ENCODE measurements at places on chromosomes 6 and 20.

GRCh38 chr6:88725111-88725975, 238.1 kb downstream of the RNGTT start:
- DNase-seq, result peak; percentile 38

DNA sequence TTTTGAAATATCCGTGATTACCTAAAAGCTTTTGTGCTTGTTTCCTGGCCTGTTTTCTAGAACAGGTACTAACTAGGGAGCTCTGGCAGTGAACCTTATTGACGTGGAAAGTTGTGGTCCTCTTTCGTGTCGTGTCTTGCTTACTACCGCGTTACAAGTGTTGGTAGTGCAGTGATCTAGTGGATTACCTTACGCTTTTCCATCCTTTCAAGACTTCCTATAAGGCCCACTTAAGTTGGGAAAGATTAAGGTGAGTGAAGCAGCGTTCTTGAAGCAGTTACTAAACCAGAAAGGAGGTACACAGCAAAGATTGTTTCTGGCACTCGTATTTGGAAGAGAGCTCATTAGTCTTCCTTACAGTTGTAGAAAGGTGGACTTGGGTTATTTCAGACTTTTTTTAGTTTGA, 1.9 kb downstream of the PNRC1 start:
- no peak for DNase-seq

DNA sequence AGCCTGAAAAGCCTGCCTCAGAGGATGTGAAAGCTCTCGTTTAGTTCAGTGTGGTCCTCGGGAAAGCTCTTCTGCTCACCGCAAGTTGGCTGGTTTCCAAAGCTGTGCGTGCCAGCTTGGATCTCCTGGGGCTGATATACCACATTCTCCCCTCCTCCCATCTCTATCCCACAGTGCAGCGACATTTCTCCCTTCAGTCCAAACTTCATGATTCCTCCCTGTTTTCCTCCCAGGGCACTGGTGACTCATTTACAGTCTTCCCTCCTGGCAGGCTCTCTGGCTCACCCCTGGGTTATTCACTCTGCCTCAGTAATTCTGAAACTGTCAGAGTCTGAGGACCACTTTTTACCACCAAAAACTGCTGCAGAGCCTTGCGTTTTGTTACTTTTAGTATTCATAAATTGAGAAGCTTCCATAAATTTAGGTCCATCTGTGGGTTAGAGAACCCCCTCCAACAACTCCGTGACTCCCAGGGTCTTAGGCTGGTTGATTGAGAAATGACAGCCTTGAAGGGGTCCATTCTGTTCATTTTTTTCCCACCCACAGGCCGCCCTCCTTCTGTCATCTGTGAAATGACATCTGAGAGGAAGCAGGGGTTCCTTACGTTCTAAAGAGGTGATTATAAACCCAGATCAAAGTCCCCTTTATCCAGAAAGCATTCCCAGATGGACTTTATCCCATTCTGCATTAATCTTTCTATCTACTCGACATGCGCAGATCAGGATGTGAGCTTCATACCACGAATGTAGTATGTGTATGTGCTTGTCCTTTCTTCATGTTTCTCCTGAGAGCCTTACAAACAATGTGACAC, 6.1 kb downstream of the TRIM10 start:
- DNase-seq, result no peak

- DNase-seq, result no peak
These were observed 649 bp upstream of the LRRC73 start for GRCh38 chr6:43510827-43511163.

- no peak for DNase-seq
These were observed 167.4 kb upstream of the THBS2 start for GRCh38 chr6:169420912-169421543.

DNA sequence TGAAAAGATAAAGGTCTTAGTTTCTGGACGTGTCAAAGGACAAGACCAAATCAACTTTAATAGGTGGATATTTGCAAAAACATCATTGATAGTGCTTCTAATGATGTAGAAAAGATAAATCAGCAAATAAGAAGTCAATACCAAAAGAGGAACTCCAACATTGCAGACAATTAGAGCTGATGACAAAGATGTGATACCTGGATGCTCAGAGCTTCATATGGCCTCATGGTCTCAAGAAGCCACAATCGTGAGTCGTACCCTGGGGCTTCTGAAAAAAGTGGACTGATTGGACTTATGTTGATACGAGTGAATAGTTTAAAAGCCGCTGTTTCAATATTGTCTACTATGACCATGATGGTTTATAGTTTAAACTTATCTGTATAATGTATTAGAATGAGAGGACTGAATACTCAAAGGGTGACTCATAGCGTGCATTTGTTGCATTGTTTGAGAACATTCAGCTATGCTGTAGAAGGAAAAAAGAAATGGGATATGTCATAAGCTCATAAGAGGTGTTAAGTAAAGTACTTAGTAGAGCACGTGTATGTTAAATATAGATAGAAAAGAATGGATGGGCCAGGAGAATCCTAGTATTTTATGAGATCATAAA, 54.6 kb upstream of the RIPOR2 start:
- DNase-seq, result no peak

- no peak for DNase-seq
These were observed 85.6 kb downstream of the BFSP1 start for GRCh38 chr20:17445543-17445942.

- no peak for DNase-seq
These were observed 82.5 kb upstream of the PTPN1 start for GRCh38 chr20:50427719-50428083.

DNA sequence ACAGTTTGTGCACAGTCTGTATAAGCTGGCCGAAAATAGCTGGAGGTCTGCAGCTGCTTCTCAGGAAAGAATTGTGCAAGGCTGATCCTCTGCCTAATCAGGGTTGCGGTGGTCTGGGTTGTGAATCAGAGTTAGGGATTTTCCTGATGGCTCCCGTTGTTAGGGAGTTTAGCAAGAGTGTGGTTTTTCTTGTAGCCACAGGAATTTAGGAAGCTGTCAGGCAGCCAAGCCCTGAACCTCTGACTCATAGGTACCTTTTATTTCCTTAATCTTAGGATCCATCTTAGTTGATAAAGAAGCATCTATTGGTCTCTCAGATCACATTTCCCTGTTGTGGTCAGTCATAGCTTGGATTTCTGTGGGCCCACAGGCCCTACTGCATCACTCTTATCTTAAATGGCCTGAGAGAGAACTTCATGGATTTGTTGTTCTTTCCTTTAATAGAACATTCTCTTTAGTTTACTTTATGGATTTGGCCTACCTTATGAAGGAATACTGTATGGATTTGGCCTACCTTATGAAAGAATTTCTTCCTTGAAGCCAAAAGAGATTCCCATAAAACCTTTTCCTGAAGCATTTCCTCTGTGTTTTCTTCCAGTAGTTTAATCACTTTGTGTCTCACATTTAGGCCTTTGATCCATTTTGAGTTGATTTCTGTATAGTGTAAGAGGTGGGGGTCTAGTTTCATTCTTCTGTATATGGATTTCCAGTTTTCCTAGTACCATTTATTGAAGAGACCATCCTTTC, 10.3 kb downstream of the KIF25 start:
- no peak for DNase-seq

DNA sequence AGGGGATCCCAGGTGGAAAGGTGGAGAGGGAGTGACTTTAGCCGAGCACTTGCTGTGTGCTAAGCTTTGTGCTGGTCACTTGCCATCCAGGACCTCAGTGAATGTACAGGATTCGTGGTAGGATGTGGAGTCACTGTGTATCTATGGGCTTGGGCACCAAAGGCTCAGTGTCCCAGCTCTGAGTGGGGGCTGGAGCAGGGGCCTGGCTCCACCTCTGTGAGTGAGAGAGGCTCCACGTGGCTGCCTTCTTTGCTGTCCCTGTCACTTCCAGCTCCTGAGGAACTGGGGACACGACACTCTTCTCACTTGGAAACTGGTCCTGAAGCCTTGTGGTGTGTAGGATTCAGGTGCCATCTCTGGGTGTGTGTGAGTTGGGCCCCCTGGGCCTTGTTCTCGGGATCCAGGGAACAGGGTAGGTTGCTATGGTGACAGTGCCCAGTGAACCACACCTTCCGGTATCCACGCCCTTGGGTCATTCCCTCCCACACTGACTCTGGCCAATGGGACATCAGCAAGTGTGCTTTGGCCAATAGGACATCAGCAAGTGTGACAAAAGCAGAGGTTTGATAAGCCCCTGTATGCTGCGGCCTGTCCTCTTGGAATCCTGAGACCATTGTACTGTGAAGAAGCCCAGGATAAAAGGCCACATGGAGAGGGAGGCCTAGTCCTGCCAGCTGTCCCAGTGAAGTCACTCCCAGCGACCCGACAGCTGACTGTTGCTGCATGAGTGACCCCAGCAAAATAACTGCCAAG, 87.7 kb downstream of the CDH22 start:
- peak; percentile 69 for DNase-seq

GRCh38 chr20:58511861-58512260, 3.3 kb downstream of the APCDD1L start:
- DNase-seq, result no peak

DNA sequence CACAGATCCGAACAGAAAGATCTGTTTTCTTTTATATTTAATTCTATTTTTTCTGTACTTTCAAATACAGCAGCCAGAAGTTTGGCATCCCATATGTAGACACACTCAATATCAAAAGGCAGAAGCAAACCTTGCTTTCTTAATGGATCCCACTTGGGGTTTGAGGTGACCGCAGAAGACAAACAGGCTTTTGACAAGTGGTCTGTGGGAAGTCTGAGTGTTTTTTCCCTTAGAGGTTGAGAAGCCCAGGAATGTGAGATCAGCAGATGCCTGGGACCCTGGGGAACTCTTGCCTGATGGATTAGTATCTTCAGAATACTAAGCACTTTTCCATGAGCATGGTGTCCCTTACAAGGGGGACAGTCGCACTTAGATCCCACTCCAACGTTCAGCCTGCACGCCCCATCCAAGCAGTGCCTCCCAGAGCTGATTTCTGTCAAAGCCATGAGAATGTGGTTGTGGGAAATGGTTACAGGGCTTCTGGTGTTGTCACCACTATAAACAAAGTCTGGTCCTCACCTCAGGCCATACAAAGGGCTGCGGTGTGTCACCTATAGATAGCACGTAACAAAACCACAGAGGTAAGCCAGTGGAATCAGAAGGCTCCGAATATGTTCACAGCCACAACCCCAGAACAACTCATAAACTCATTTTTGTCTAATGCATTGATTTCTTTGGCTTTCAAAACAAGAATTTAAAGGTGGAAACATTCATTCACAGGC, 12.7 kb downstream of the IL17F start:
- DNase-seq, result no peak

DNA sequence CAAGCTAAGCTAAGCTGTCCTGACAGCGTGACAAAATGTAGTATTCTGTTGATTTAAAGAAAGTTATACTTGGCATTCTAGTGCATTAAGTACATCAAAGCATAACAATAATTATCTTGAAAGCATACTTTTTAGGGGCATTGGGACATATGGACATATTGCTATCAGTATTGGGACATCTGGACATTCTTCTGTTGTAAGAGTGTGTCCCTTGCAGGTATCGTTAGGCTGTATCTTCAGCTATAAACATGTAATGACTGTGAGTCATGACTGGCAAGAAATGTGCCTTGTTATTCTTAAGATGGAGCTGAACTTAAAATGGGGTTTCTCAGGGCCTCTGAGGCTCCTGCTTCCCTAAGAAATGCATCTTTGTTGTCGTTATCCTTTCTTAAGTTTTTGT, 74.3 kb downstream of the ADGB start:
- no peak for DNase-seq

DNA sequence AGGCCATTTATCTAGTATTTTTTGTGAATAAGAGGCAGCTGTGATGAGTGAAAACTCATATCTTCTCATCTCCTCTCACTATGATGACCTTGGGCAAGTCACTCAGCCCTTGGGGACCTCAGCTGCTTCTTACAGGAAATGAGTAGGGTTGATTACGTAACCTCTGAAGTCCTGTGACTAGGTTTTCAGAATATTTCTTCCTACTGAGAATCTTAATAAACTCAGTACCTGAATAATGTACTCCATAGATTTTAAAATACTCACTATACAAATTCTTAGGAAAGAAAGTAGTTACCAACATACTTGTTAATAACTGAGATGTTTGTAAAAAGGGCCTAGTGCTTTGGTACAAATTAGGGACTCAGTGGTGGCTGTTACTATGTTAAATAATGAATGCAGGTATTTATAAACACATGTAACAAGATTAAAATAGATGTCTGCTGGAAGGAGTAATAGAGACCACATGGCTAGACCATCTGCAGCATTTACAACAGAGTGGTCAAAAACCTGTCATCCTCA, 60.9 kb downstream of the RPRD1B start:
- DNase-seq, result no peak

DNA sequence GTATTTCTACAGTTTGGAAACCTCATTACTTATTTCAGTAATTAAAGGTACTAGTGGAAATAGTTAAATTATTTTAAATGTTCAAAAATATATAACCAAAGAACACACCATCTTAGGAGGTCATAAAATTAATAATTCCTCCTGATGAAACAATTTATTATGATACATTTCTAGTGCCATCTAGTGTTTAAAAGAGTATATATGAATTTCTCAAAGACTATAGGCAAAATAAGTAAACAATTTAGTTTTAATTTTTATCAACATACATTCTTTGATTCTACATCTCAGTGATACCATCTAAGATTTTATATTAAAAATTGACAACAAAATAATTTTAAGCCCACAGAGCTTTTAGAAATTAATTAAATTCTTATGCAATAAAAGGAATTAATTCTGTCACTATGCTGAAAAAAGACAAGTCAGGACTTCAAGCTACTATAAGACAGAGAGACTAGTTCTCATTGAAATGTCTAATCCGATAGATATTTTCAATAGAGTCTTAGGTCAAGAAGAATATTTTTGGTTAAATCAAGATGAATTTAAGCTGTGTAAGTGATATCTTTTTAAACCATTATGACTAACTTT, 107.8 kb upstream of the RNF217 start:
- DNase-seq, result no peak

DNA sequence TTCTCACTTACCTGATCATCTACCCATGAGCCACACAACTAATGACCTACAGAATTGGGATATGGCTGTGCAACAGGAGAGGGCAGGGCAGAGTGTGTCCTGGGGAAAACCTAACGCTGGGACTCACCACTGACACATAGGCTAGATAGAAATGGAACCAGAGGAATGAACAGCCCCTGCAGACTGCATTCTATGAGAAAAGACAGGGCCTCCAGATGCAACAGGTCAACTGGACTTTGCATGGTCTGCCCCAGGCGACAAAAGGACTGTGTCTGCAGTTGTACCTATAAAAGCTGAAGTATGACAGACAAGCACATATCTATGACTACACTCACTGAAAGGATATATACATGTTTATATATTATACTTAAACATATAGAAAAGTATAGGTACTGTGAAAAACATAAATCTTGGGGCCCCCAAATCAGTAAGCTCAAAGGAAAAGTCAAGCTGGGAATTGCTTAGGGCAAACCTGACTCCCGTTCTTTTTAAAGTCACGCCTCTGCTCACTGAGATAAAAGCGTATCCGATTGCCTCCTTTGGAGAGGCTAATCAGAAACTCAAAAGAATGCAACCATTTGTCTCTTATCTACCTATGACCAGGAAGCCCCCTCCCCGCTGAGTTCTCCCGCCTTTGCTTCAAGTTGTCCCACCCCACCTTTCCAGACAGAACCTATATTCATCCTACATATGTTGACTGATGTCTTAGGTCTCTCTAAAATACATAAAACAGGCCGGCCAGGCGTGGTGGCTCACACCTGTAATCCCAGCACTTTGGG, 68.5 kb downstream of the EPB41L2 start:
- DNase-seq, result no peak

Data from iPS-NIHi11 (cell line).